ENCODE measurements at places on chromosomes 6 and 20.

GRCh38 chr6:98516206-98516605, 318.2 kb upstream of the POU3F2 start:
- H3K4me3 ChIP-seq, result no peak overlapping the region
- DNase-seq, result no peak
- H3K27me3 ChIP-seq, result no peaks in the 10 kb centered on the region
- H3K36me3 ChIP-seq, result peaks cover 4% of the 10 kb centered on the region
- H3K4me1 ChIP-seq, result no peaks in the 10 kb centered on the region

GRCh38 chr6:27176523-27177484, 70.7 kb upstream of the PRSS16 start:
- no peaks in the 10 kb centered on the region for H3K36me3 ChIP-seq
- DNase-seq, result no peak
- H3K4me3 ChIP-seq, result peak overlapping the region; percentile 98
- H3K27me3 ChIP-seq, result no peaks in the 10 kb centered on the region
- no peaks in the 10 kb centered on the region for H3K4me1 ChIP-seq
- H3K27ac ChIP-seq, result no peak overlapping the region

DNA sequence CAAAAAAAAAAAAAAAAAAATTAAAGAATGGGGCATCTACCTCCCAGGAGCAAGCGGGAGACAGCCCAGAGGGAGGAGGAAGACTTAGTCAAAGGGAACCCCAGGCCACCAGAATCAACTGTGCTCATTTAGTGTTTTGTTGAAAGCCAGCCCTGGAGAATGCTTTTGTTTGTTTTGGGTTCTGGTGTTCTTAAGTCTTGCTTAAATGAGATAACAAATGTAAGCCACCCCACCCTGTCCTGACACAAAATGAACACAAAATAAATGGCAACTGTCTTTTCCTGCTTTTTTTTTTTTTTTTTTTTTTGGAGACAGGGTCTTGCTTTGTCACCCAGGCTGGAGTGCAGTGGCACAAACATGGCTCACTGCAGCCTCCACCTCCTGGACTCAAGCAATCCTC, 165.0 kb upstream of the JARID2 start:
- H3K4me3 ChIP-seq, result no peak overlapping the region
- peaks cover 10% of the 10 kb centered on the region for H3K4me1 ChIP-seq
- H3K27ac ChIP-seq, result no peak overlapping the region
- no peaks in the 10 kb centered on the region for H3K36me3 ChIP-seq
- no peaks in the 10 kb centered on the region for H3K27me3 ChIP-seq

GRCh38 chr20:35133735-35134134, 13.4 kb downstream of the EDEM2 start:
- no peak overlapping the region for H3K27ac ChIP-seq
- no peaks in the 10 kb centered on the region for H3K27me3 ChIP-seq
- H3K4me3 ChIP-seq, result no peak overlapping the region
- H3K4me1 ChIP-seq, result no peaks in the 10 kb centered on the region

DNA sequence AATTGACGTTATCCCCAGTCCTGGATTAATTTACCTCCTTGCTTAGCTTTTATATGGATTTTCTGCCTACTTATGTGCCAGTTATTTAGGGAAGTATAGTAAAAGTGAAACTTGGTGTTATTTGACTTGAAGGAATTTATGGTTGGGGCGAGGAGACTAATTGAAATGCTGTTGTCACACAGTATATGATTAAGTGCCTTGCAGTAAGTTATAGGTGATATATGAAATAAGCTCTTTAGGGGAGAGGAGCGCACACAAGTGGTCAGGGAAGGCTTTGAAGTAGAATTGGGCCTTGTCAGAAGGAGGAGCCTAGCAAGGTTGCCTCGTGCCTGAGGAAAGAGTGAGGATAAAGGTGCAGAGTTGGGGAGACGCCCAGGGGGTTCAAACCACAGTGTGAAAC, 20.5 kb downstream of the NCOA7 start:
- H3K4me1 ChIP-seq, result no peaks in the 10 kb centered on the region
- no peak overlapping the region for H3K27ac ChIP-seq
- H3K27me3 ChIP-seq, result no peaks in the 10 kb centered on the region
- no peak for DNase-seq
- no peak overlapping the region for H3K4me3 ChIP-seq

DNA sequence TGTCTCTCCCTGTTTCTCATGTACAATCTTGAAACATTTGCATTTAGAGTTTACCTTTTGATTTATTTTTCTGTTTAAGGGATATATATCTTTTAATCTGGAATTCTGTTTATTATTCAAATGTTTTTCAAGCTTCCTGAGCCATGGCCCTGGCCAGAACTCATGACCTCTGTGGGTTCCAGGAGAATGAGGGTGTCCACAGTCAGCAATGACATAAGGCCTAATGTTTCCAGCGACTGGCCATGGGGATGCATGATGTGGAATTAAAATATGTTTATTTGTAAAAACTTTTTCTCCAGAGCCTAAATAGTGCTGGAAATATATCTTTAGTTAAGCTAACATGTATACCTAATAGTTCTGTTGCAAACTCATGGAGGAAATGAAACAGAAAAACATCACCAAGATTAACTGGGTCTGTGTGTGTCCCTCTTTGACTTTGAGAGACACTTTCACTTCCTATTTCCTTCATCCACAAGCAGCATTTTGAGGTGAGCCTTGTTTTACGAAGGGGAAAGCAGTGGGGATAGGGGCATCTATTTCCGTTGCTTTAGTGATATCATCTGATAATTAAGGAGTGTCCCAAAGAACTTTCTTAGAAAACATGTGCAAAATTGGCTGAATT, 87.6 kb downstream of the SMOC2 start:
- no peak overlapping the region for H3K27ac ChIP-seq
- H3K36me3 ChIP-seq, result no peaks in the 10 kb centered on the region
- H3K4me1 ChIP-seq, result peaks cover 2% of the 10 kb centered on the region
- no peak overlapping the region for H3K4me3 ChIP-seq
- H3K27me3 ChIP-seq, result no peaks in the 10 kb centered on the region

DNA sequence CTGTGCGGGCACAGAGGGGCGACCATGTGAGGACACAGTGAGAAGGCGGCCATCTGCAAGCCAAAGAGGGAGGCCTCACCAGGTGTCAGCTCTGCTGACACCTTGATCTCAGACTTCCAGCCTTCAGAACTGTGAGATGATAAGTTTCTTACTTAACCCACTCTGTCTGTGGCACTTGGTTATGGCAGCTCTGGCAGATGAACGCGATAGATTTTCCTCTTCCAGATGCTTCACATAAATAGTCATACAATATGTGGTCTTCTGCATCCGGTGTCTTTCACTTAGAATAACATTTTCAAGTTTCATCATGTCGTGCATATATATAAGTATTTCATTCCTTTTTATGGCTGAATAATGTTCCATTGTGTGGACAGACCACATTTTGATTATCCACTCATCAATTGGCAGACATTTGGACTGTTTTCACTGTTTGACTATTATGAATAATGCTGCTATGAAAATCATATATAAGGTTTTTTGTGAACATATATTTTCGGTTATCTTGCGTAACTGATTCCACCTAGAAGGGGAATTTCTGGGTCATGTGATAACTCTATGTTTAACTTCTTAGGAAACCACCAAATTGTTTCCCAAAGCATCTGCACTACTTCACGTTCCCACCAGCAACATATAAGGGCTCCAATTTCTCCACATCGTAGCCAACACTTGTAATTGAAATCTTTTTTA, 30.2 kb downstream of the PRR18 start:
- H3K27me3 ChIP-seq, result no peaks in the 10 kb centered on the region
- no peak for DNase-seq
- no peak overlapping the region for H3K27ac ChIP-seq
- 0 out of 2 replicates have a peak, but pooled peaks cover 2% of the 10 kb centered on the region for H3K4me1 ChIP-seq
- H3K36me3 ChIP-seq, result no peaks in the 10 kb centered on the region
